ENCODE measurements at places on chromosomes 7 and 10.

- DNase-seq: no peak
Measured at GRCh38 chr7:81501220-81501619, 268.6 kb downstream of the HGF start.

DNA sequence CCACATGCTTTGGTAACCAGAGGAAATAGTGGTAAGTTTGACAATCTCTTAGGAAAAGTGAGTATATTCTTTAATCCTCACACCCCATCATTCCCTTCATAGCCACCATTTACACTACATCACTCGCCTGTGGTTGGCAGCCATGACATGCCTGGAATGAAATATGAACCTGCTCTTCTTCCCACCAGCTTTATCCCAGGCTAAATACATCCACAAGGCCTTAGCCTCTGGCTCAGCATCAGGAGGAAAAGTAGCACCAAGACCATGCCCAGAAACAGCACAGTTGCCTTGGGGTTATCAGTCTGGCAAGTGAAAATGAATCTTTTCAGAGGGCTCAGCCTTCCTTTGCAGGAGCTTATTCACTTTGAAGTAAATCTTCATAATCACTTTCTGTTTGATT, 40.3 kb downstream of the SGCE start:
- DNase-seq: no peak

DNA sequence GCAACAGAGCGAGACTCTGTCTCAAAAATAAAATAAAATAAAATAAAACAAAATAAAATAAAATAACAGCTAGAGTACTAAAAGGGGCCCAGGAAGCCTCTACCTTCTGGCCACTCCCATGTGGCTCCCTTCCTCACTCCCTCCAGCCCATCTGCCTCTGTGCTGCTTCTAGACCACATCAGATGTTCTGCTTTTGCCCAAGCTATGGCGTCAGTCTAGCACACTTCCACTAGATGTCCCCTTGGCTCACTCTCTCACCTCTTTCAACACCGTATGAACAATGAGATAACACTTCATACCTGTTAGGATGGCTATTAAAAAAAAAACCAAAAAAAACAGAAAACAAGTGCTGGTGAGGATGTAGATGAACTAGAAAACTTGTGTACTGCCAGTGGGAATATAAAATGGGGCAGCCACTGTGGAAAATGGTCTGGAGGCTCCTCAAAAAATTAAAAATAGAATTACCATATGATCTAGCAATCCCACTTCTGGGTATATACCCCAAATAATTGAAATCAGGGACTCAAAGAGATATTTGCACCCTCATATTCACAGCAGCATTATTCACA, 132.3 kb downstream of the ARHGAP22 start:
- no peak for DNase-seq

DNA sequence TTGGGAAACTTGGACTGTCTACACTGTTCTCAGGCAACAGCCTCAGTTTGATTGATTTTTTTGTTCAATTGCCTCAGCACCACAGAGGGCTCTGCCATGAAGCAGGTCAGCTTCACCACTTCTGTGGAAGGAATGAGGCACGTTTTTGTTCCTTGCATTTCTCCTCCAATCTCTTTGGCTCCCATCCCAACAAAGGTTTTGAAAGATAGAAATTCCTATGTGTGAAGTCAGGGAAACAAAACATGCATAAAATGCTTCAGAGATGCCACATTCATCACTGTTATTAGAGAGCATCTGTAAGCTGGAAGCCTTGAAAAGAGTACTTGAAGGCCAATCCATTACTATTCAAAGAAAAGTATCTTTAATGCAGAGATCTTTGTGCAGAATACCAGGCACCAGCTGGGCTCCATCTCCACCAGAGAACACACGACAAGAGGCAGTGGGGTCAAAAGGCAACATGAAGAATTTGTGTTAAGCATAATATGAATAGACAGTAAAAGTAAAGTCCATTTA, 249.1 kb upstream of the LYZL1 start:
- DNase-seq: no peak

DNA sequence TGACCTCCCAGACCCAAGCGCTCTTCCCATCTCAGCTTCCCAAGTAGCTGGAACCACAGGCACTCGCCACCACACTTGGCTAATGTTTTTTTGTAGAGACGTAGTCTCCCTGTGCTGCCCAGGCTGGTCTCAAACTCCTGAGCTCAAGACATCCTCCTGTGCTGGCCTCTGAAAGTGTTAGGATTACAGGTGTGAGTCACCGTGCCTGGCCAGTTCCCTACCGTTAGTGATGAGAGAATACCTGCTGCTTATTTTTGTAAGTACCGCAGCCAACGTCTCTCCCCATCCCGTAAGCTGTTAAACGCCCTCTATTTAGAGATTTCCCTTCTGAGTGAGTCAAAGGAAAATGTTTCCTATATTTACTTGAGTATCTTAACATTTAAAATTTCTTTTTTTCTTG, 38.5 kb upstream of the PDLIM1 start:
- no peak for DNase-seq

DNA sequence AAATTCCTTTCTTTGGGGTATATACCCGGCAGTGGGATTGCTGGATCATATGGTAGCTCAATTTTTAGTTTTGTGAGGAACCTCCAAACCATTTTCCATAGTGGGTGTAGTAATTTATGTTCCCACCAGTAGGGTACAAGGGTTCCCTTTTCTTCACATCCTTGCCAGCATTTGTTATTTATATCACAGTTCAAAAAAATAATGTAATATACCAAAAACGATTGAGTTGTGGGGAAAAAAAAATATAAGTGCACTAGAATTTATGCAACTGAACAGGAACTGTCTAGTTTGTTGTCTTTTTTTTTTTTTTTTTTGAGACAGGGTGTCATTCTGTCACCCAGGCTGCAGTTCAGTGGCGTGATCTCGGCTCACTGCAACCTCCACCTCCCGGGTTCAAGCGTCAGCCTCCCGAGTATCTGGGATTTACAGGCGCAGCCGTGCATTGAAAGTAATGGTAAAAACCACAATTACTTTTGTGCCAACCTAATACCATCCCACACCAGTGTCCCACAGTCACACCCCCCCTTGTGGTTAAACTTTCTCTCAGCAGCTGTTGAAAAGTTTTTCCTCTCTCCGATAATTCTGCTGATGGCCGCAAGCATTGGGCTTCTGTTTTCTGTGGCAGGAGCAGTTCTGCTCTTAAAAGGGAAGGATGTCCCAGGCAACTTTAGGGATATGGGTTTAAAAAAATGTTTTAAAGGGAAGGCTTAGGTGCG, 6.8 kb upstream of the LAT2 start:
- peak; percentile 76 for DNase-seq

- no peak for DNase-seq
Measured at GRCh38 chr10:18271491-18271890, 131.3 kb downstream of the CACNB2 start.

DNA sequence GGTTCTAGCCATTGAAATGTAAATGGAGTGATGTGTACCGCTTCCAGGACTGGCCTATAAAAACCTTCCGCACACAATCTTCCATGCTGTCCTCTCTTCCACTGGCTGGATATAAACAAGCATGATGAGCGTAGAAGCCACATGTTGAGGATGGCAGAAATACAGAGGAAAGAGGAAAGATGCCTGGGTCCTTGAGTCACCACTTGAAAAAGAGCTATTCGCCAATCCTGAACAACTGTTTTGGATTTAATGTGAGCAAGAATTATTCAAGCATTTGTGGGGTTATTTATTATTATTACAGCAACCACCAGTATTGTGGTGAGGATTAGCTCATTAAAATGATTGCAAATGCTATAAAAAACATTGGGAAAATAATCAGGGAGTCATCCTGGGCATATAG, 45.8 kb upstream of the PLXNA4 start:
- no peak for DNase-seq

DNA sequence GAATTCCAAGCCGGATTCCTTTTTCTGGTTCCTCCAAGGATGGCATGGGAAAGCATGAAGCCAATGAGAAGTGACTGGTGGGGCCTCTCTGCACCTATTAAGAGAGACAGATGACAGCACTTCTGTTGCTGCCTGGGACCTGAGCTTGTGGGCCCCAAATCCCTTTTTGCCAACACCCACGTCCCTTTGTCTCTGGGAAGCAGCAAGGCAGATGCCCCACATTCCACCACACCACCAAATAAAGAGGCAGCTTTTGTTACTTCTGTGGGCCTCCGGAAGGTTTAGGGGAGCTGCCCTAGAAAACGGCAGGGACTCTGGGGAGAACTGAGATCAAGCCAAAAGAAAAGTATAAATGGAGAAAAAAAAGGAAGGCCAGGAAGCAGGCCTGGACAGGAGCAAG, 3.4 kb downstream of the CCDC136 start:
- no peak for DNase-seq

GRCh38 chr7:133371616-133372015, 118.7 kb downstream of the EXOC4 start:
- no peak for DNase-seq
